ENCODE measurements at places on chromosomes 11 and 22. TPM values are rescaled to one million over a fixed set of nuclear protein-coding genes. Genes with fewer than 3 reads are reported as not detected.

Gene MEI1
- total RNA-seq, result 59.3 TPM

Gene FAM89B
- 29.7 TPM for total RNA-seq

Gene CD6
- total RNA-seq, result 9.3 TPM

Gene CBLIF
- not detected for total RNA-seq

Gene PISD
- 57.2 TPM for total RNA-seq

Gene CENPM
- total RNA-seq, result 30.7 TPM

Gene CNGA4
- 0.79 TPM for total RNA-seq

Gene RFPL3
- total RNA-seq, result not detected

Gene CSNK2A3
- 0.49 TPM for total RNA-seq

Gene SLC22A25
- not detected for total RNA-seq

Gene FGF3
- total RNA-seq, result not detected

Gene JHY
- 4.6 TPM for total RNA-seq

Gene CD151
- 25.5 TPM for total RNA-seq

Gene FADS3
- total RNA-seq, result 225 TPM

Gene LRRN4CL
- 0.25 TPM for total RNA-seq

Gene NLRP6
- total RNA-seq, result 2.7 TPM

Gene PTPN5
- not detected for total RNA-seq

Gene WNT11
- total RNA-seq, result not detected

Gene HTR3A
- 13.8 TPM for total RNA-seq

Gene MUC2
- total RNA-seq, result not detected

Gene F2
- total RNA-seq, result not detected

Gene CDCA5
- 1.4 TPM for total RNA-seq

Gene WT1
- not detected for total RNA-seq

Gene IFTAP
- not detected for total RNA-seq

Gene APOBEC3C
- 107 TPM for total RNA-seq

Gene SLC22A6
- total RNA-seq, result not detected

Gene MOGAT2
- total RNA-seq, result 0.12 TPM

Gene MLC1
- not detected for total RNA-seq

Gene HEPHL1
- not detected for total RNA-seq

Gene GGT1
- total RNA-seq, result 10.4 TPM

Gene PLEKHA7
- total RNA-seq, result 8.2 TPM

Gene OR8B12
- not detected for total RNA-seq

Gene ARHGAP42
- 3.0 TPM for total RNA-seq

Gene SLC22A12
- not detected for total RNA-seq

Gene TPBGL
- not detected for total RNA-seq

Measured in B cell (primary cell).